Osteocyte (in vitro differentiated cells): ENCODE measurements at places on chromosomes 3 and 15. TPM values are rescaled to one million over a fixed set of nuclear protein-coding genes. Genes with fewer than 3 reads are reported as not detected.

GRCh38 chr3:13951184-13951583 lies 71.3 kb upstream of the WNT7A start:
- DNase-seq, result no peak

GRCh38 chr3:30632065-30632464 lies 25.7 kb downstream of the TGFBR2 start:
- no peak for DNase-seq

DNA sequence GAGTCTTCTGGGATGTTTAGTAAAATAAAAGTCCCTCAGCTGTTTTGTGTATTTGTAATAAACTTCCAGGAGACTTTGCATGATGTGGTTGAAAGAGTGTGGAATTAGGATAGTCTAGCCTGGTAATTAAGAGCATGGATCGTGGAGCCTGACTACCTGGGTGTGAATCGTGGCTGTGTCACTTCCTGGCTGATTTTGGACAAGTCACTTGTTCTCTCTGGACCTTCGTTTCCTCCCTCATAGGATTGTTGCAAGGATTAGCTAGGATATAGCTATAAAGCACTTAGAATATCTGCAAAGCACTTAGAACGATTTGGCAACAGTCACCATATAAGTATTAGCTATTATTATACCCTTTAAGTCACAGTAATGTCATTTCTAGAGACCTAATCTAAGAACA lies 40.2 kb downstream of the SLMAP start:
- no peak for DNase-seq

- no peak for DNase-seq
Observed at GRCh38 chr3:103052236-103052830, 617.5 kb downstream of the ZPLD1 start.

DNA sequence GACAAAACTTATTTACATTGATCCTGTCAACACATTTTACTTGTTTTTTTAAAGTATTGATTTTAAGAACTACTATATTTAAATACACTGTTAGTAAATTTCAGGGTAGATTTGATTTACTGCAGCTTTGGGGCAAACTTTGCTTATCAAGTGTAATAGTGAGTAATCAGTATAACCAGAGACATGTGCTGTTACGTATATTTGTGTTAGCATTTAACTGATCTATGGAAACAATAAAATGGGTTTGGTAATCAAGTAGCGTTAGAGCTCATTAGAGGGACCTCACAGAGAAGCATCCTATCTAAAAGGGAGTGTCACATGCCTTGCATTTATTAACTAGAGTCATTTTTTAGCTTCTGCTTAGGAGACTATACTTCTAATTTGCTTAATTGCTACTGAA lies 131.5 kb upstream of the ALCAM start:
- no peak for DNase-seq

GRCh38 chr15:56467616-56468015 lies 2.7 kb upstream of the MNS1 start:
- no peak for DNase-seq

DNA sequence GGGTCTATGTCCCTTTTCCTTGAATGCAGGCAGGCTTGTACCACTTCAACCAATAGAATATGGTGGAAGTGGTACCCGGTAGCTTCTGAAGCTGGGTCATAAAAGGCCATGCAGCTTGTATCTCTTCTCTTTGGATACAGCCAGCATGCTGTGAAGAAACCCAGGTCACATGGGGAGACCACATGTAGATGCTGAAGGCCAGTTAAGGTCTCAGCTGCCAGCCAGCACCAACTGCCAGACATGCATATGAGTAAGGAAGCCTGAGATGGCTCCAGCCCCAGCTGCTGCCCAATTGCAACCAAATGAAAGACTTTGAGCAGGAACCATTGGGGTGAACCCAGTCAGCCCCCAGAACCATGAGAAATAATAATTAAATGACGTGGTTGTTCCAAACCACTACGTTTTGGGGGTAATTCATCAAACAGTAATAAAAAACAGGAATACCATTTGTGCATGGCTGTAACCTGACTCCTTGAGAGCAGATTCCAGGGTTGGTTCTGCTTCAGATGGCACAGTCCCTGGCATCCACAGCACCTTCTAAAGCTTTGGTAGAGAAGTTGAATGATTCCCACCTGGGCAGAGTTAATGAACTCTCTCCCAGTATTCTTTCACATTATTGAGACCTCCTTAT lies 3.8 kb downstream of the RBP2 start:
- no peak for DNase-seq

Gene RASA2
- 8.4 and 9.9 TPM in 2 replicates for total RNA-seq

Gene XRN1
- 47.3 and 52.4 TPM in 2 replicates for total RNA-seq

Gene MYL3
- 1.6 and 3.0 TPM in 2 replicates for total RNA-seq

Gene KIF7
- total RNA-seq, result 18.2 and 20.0 TPM in 2 replicates
